ENCODE measurements at places on chromosomes 12 and 14.

GRCh38 chr14:71942904-71943694 lies 10.9 kb downstream of the RGS6 start:
- no peak for DNase-seq

- no peak for DNase-seq
These were observed 411.9 kb downstream of the NELL2 start for GRCh38 chr12:44464180-44464579.

DNA sequence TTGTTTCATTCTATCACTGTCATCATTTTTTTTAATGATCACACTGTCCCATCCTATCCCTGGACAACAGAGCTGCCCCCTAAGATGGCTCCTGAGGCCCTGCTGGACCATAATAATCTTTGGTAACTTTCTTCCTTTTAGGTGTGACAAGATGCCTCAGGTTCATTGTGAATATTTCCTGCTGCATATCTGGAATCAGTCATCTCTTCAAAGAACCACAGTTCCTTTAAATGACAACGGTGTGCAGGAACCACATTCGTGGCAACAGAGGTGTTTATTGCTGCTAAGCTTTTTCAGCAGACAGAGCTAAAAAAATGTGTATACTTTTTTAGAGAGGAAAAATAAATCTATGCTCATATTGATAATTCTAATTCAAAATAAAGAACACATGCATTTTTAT lies 312.9 kb downstream of the MED13L start:
- DNase-seq = no peak

- DNase-seq = no peak
These were observed 2.2 kb downstream of the PLEKHG6 start for GRCh38 chr12:6312529-6313325.

GRCh38 chr14:99239661-99240092 lies 32.3 kb downstream of the BCL11B start:
- DNase-seq = no peak

DNA sequence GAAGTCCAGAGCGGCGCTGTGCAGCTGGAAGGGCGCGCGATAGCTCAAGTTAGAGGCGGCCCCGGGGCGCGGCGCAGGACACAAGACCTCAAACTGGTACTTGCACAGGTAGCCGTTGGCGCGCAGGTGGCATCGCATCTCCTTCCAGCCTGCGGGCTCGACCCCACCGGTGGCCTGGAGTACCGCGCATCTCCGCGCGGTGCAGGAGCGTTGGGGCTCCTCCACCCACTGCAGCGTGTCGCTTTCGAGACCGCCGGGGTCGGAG lies 553 bp downstream of the CLEC14A start:
- no peak for DNase-seq

- DNase-seq = no peak
These were observed 114.1 kb downstream of the RFLNA start for GRCh38 chr12:124408822-124409517.

- DNase-seq = no peak
These were observed 229.2 kb downstream of the NRXN3 start for GRCh38 chr14:78399316-78399889.

- DNase-seq = peak; percentile 53
These were observed 33.6 kb downstream of the E2F7 start for GRCh38 chr12:77031745-77032144.

GRCh38 chr12:131139363-131140068 lies 185.8 kb downstream of the ADGRD1 start:
- no peak for DNase-seq

GRCh38 chr12:117640511-117640910 lies 279.1 kb upstream of the NOS1 start:
- DNase-seq = no peak

- DNase-seq = no peak
These were observed 205.6 kb downstream of the KIF26A start for GRCh38 chr14:104343690-104344640.

DNA sequence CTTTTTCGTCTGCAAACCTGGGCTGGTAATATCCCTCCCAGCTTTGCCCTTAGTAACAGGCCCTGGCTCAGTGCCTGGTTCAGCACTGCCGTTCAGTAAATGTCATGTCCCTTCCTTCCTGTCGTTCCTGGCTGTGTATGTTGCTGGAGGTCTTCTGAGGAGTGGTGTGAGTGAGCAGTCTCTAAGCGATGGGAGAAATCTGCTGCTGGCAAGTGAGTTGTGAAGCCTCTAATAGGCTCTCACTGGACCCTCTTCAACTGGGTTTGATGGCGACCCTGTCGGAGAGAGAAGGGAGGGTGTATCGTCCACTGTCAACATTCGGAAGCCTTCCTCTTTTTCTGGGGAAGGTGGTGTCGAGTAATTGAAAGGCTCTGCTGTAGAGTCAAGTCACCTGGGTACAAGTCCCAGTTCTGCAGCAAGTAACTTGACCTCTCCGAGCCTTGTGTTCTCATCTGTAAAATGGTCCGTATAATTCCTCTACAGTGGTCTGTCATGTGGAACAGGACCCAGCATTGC lies 62.8 kb downstream of the HRK start:
- no peak for DNase-seq

GRCh38 chr14:78029601-78030372 lies 140.4 kb upstream of the NRXN3 start:
- DNase-seq = no peak

GRCh38 chr12:128951448-128951847 lies 98.2 kb downstream of the GLT1D1 start:
- DNase-seq = no peak

DNA sequence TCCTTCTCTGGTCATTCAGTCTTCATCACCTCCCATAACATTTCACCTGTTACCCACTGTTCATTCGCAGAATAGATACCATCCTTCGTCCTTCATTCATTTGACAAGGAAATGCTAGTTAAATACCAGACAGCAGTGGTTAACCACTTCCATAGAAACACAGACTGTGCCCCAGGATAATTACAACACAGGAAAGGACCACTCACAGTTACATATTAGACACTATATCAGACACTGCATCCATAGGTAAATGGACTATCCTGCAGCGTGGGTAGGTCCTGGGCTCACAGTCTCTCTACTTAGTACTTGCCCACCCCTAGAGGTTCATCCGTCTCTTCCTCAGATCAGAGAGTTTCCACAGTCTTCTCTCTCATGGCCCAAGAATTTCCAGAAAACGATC lies 1044.6 kb downstream of the VRK1 start:
- no peak for DNase-seq

DNA sequence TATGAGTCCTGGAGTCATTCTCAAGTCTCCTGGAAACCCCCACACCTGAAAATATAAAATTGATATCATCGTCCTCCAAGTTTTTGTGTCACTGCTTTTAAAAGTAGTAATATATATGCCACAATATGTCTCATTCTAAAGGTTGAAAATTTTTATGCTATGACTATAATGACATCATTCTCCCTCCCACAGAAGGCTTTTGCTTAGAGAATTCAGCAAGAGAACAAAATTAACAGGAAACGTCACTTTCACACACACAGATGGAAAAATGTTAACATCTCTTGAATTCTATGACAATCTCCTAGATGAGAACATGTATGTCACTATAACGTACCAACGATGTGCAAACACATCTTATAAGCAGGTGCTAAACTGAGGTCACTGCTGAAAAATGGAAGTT lies 498.3 kb downstream of the FOXG1 start:
- DNase-seq = no peak

GRCh38 chr14:89681086-89682018 lies 264.3 kb upstream of the FOXN3 start:
- DNase-seq = no peak

DNA sequence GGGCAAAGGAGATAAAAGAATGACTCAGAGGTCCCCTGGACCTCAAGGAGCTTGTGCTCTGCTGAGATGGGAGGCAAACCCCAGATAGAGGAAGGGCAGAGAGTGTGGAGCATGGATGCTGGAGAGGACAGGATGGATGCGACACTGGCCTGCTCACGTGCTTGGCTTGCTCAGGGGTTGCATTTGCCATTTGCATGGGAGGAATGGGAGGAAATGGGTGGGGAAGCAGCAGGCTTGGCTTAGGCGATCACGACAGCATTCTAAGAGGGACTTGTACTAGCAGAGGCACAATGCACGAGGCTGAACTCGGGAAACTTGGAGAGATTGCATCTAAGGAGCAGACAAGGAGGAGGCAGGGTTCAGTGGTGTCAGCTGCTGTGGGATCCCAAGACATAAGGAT lies 19.8 kb downstream of the CD9 start:
- no peak for DNase-seq

DNA sequence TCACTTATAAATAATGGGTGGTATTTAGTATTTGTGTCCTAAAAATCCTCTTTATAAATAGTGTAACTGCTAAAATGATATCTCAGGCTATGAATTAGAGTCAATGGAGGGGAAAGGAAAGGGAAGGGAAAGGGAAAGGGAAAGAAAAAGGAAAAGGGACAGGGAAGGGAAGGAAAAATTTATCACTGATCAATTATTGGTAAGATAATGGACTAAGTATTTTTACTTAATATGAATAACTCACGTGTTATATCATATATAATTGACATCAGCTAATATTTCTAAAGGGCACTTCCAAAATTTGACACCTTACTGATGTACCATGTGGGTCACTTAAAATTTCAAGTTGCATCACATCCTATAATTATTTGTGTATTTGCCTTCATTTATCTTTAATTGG lies 193.1 kb downstream of the LRFN5 start:
- no peak for DNase-seq

GRCh38 chr14:106843386-106843785 lies 1317.0 kb downstream of the TMEM121 start:
- DNase-seq = no peak

DNA sequence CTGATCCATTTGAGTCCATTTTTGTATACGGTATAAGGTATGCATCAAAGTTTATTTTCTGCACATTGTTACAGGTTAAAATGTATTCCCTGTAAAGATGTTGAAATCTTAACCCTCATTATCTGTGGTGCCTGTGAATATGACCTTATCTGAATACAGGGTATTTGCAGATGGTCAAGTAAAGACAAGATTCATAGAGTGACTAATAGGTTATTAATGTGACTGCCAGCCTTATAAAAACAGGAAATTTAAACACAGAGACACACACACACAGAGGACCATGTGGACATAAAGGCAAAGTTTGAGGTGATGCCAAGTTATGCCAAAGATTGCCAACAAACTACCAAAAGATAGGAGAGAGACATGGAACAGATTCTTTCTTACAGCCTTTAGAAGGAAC lies 347.2 kb upstream of the DCN start:
- peak; percentile 69 for DNase-seq

GRCh38 chr12:11840366-11840765 lies 190.9 kb downstream of the ETV6 start:
- no peak for DNase-seq

DNA sequence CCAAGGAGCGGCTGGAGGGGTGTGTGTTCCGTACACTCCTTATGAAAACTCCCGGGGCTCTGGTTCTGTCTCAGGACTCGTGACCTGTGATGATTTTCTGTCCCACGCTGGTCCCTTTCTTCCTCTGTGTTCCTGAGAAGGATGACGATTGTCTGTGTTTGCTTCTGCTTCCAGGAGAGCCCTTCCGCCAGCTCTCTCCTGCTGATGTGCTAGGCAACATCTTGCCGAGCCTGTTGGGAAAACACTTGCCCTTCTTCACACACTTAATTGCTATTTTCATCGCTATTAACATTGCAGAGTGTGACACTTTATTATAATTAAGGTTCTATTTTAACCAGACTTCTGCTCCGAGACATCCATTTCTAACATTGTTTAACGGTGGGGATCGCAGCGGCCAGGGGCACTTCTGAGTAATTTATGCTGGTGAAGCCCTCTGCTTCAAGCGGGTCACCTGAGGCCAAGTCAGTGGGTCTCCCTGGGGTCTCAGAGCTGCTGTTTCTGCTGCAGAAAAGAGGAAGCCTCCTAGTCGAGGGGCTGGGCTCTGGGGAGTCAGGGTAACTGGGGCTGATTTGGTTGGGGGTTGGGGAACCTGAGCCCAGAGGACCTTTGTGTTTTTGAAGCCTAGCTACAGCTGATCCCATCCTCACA lies 88.6 kb downstream of the PRMT8 start:
- no peak for DNase-seq

GRCh38 chr12:122366685-122367475 lies 55.6 kb downstream of the CLIP1 start:
- DNase-seq = peak; percentile 94

DNA sequence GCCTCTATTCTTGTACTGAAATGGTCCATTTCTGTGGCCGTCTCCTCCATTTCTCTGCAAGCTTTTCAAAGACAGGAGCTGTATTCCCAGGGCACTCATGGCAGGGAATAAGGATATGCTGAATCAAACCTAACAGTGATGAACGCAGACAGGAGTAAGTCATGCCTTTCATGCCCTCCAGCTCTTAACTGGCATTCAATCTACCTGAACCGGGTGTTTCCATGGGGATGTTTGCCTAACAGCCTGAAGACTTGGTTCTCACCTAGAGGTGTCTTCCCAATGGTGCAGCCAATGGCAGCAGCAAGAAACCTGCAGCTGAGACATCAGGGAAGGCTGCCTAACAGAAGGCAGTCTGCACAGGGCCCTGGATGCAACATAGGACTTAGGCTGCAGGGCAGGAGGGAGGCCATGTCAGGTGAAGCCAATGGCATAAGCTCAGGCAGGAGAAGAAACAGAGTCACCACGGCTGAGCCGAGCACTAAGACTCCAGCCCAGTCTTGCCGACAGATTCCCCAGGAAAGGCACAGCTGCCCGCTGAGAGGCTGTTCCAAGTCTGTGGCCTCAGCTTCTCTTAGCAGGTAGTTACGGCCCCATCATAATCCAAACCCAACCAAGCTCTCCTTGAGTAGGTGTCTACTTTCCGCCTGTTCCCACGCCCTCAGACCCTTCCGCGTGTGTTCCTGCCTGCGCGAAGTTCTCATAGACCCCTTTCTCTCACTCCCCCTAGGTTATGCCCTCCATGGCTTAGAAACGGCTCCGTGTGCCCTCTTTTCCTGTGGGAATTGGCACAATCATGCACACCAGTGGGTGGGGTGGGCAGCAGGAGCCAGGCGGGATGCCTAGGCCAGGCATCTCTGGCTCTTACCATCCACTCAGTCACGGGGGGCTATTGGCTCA lies 44.1 kb downstream of the VWF start:
- DNase-seq = no peak

GRCh38 chr12:25684070-25684469 lies 131.0 kb upstream of the LMNTD1 start:
- no peak for DNase-seq

DNA sequence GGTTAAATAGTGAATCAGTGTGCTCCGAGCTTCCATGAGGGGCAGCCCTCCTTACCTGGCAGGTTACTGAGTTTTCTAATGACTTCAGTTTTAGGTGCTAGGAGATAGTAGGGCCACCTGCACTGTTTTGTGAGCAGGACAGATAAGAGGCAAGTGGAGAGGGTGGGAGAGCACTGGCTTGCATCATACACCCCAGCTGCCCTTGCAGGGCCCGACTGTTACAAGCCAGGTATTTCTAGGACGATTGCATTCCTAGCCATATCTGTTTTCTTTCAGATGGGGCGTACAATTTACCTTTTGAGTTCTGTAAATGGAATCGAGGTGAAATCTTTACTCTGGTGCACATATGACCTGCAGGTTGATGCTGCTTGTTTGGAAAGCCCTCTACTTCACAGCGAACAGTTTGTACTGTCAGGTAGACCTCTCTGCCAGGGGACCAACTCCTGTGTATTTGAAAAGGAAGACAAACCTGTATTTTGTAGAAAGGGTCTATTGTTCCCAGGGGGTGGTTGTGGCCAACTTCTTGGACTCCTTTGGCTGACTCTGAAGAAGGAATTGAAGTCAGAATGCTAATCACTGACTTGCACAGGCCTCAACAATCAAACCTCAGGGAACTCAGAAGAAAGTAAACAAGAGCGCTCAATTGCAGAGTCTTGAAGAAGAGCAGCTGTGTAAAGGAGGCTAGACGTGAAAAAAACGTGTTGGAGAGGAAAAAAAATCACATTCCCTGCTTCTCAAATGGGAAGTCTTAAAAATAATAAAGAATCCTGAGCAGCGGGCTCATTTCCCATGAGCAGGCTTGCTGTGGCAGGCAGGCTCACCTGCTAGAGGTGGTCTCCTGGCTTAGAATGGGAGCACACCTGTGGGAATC lies 57.3 kb downstream of the ETV6 start:
- DNase-seq = no peak

Measured in LHCN-M2 (cell line).